ENCODE measurements at places on chromosomes 3 and 15.

DNA sequence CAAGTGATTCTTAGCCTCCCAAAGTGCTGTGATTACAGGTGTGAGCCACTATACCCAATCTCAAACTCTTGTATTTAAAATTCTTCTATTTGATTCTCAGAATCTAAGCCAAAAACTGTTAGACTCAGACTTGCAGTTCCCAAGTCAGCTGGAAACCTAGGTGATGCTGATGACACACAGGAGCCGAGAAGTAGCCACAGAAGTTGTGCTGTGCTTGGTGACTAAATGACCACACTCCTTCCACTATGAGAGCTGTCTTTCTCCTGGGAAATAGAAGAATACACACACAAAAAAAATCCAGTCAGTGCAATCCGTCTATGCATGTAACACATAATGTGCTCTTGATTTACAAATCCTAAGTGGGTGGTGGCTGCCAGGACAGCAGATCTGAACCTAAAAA lies 33.9 kb downstream of the ILDR1 start:
- no peak for DNase-seq

DNA sequence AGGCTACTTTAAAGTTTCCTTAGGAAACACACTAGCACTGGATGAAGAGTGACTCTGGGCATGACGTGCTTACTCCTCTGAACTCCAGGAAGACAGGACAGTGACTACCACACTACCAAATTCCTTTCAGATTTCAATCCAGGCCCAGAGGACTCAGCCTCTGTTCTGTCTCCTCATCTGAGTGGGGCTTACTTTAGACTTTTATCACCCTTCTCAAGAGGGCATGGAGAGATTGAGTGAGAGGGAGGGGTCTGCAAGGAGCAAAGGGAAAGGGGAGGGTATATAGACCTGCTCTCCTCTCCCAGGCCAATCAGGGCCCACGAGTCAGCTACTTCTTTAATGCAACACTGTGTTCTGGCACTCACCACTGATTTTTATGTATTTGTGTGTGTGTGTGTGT lies 29.4 kb upstream of the RSL24D1 start:
- no peak for DNase-seq

DNA sequence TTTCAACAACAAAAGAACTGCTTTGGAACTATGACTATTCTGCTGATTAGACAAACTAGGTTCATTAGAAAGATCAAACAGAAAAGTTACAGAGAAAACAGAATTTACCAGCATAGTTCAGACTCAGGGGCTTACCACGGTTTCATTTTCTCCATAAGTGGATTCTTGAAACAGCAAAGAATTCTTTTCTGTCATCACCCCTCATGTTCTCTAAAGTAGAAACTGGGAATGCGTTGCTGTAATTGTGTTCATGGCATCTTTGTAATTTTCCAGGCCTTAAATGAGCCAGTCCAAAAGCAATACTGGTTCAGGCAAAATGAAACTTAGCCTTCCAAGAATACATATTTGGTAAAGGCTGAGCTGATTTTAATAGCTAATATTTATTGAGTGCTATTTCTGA lies 287.8 kb downstream of the CHL1 start:
- DNase-seq: no peak

- DNase-seq: no peak
These were observed 29.8 kb downstream of the IL1RAP start for GRCh38 chr3:190543671-190544070.

DNA sequence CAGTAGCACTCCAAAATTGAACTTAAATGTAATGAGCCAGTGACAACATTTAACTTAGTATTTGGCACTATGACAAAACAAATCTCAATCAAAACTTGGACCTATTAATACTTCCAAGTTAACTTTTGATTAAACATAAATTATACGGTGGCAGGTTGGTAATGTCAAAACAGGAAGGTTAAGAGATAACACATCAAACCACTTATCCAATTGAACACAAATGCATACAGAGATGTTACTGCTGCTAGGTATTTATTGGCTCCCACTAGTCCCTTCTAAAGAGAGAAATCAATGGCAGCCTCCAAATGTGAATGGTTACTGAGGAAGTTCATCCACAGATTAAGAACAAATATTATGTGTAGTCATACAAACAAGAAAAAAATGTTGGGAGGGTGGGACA lies 1.8 kb downstream of the GSK3B start:
- DNase-seq: no peak

GRCh38 chr3:139797724-139798343 lies 120.1 kb upstream of the NMNAT3 start:
- no peak for DNase-seq

DNA sequence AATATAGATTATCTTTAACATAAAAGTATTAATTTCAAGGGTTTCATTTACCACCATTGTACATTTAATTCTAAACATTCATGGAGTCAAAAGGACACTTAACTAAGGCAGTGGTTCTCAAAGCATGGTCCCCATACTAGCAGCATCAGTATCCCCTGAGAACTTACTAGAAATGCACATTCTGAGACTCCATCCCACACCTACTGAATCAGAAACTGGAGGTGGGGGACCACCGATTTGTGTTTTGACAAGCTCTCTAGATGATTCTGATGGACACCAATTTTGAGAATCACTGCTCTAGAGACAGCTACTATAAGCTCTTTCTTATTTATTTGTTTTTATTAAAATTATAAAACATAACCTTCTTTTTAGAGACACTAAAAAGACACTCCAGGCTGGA lies 34.0 kb downstream of the SENP5 start:
- no peak for DNase-seq

GRCh38 chr3:5017925-5018531 lies 38.8 kb downstream of the BHLHE40 start:
- DNase-seq: no peak

DNA sequence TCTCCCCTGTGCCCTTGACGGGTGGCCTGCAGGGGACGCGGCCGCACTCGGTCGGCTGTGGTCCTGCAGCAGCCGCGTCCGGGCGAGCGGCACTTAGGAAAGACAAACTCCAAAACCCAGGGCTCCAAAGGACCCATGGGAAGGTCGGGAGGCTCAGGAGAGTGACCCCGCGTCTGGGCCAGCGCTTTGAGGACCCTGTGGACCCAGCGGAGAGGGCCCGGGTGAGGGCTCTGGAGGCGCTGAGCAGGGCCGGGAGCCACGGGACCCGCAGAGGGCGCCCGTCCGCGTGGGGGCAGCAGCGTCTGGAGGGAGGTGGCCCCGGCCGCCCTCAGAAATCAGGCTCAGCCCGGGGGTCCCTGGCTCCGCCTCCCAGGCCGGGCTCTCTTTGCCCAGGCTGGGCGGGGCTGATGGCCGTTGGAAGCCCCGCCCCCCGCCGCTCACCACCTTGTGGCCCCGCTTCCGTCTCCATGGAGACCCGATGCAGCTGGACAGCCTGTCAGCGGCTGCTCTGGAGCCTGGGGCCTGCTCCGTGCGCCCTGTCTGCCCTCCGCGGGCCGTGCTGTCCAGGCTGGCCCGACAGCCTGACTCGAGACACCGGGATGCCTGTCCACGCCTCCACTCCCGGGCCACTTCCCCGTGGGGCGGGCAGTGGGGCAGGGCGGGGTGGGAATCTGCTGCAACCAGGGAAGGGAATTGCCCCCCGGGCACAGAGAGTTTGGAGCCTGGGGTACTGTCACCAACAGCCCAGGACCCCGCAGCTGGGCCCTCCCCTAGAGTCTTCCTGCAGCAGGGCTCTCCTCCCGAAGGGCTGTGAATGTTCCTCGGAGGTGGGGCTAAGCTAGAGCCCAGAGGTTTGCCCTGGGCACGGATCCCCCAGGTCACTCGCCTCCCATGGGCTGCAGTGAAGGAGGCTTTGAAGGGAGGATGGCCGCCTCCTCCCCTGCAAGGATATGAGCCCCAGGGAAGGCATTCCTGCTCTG lies 34.8 kb upstream of the RPL32 start:
- no peak for DNase-seq

DNA sequence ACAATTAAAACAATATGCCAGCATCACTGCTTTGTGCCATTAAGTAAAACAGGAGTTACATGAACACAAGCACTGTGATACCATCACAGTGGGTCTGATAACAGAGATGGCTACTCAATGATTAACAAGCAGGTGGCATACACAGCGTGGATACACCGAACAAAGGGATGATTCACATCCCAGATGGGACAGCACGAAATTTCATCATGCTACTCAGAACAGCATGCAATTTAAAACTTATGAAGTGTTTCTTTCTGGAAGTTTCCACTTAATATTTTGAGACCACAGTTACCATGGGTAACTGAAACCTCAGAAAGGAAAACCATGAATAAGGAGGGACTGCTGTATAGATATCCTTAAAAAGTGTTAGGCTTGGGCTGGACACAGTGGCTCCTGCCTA lies 44.5 kb downstream of the SLC24A1 start:
- DNase-seq: no peak

GRCh38 chr3:14614862-14615261 lies 36.7 kb upstream of the CCDC174 start:
- no peak for DNase-seq

DNA sequence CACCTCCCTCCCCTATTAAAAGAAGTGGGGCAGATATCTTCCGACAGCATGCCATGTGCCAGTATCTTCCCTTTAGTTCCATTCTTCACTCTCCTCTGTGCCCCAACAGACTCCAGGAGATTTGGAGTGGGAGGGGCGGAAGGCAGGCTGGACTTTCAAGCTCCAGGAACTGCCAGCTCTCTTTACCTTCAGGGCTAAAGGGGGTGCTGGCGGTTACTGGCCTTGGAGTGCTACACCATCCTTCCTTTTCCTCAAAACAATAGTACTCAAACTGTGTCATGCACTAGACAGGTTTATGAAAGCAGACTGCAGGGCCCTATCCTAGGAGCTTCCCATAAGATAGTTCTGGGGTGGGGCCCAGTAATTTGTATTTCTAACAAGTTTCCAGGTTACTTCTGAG lies 6.0 kb downstream of the LINS1 start:
- no peak for DNase-seq

DNA sequence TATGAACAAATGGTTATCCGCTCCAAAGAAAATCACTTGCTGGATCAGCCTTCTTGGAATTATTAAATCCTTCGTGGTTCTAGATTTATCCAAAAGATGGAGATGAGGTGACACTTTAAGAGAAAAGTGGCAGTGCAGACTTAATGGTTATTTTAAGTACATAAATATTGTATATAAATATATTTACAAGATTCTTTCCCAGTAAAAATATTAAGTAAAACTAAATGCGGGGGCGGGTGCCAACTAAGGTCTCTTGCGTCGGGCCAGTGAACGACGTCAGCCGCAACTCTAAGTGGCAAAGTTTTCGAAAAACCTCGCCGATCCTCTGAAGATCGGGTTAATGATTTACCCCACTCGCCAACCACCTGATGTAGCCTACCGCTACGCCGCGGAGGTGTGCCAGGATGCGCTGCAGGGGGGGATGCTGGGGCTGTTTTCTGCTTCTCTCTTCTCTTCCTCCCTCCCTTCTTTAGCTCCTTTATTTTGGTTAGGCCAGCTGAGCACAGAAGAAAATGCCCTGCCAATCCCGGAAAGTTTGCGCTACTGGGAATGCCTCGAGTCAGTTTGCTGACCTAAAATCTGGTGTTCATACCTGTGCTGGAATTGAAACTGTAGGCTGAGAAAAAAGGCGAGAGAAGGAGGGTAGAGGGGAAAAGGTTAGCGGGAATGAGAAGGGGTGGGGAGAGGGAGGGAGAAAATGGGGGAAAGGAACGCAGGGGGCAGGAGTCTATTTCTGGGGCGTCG lies 7.6 kb upstream of the FOXB1 start:
- no peak for DNase-seq

DNA sequence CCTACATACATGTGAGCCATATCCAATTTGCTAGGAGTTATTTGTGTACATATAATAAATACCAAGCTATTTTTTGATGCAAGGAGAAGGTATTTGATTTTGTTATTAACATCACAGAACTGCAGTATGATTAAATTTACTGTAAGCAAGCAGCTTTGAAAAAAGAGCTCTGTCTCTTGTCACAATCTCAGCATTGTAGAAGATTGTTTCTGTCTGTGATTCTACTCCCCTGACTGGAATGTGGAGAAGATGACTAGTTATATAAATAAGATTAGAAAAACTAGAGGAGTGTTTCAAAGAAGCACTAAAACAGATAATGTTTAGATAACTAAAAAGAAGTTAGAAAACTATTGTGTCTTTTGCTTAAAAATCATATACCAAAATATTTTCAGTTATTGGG lies 17.1 kb upstream of the DCBLD2 start:
- DNase-seq: no peak

DNA sequence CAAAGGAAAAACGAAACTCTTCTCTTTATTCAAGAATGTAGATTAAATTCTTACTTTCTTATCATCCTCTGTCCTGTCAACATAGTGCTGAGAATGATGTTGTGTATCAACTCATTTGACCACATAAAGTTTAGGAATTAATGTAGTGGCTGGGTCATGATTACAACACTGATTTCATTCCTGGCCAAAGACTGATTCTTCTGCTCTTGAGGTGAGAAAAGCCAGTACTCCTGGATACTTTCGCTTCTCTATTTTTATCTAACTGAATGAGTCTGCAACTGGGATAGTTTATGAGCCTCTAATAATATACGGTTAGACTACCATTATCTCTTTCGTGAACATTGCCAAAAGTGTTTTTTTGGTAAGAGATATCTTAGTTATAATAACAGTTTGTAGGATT lies 173.0 kb downstream of the LPP start:
- no peak for DNase-seq

DNA sequence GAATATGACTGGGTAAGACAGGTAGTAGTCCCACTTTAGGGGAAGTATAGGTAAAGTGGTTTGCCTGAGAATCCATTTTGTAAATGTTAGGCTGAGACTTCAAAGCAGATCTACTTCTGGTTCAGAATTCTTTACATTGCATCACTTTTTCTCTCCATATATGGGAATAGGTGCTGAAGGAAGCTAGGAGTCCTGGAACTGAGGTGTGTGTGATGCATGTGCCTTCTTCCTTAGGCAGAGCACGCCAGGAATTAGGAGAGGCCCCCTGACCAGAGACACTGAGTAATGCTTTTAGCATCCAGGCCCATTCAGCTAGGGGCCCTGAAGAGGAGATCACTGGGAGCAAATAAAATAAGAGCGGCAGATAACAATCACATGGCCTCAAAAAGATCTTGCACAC lies 69.2 kb upstream of the DCP1A start:
- no peak for DNase-seq
